ENCODE measurements at places on chromosomes 4 and X.

- no peak for DNase-seq
Observed at GRCh38 chrX:46838486-46838870, 1.6 kb downstream of the RP2 start.

GRCh38 chr4:2461246-2461960 lies 7.5 kb upstream of the RNF4 start:
- no peak for DNase-seq

GRCh38 chr4:48962636-48963035 lies 23.4 kb upstream of the CWH43 start:
- DNase-seq, result no peak

DNA sequence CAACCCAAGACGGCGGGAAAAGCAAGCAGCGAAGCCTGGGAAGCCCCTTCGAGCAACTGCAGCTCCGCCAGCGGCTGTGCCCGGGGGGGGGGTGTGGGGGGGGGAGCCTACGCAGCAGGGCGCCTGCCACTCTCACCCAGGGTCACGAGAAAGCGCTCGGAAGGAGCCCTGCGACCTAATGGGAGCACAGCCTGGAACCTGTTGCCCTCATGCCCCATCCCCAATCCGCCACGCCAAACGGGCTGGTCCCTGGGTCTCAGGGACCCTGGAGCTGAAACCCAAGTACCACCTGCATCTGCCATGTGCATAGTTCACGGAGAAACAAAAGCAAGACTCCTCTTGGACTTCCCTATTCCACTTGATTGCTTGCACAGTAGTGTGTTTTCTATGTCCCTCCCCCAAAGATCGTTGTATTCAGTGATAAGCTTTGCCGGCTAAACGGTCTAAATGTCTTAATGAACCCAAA lies 359 bp upstream of the GAB3 start:
- DNase-seq, result peak; percentile 43

DNA sequence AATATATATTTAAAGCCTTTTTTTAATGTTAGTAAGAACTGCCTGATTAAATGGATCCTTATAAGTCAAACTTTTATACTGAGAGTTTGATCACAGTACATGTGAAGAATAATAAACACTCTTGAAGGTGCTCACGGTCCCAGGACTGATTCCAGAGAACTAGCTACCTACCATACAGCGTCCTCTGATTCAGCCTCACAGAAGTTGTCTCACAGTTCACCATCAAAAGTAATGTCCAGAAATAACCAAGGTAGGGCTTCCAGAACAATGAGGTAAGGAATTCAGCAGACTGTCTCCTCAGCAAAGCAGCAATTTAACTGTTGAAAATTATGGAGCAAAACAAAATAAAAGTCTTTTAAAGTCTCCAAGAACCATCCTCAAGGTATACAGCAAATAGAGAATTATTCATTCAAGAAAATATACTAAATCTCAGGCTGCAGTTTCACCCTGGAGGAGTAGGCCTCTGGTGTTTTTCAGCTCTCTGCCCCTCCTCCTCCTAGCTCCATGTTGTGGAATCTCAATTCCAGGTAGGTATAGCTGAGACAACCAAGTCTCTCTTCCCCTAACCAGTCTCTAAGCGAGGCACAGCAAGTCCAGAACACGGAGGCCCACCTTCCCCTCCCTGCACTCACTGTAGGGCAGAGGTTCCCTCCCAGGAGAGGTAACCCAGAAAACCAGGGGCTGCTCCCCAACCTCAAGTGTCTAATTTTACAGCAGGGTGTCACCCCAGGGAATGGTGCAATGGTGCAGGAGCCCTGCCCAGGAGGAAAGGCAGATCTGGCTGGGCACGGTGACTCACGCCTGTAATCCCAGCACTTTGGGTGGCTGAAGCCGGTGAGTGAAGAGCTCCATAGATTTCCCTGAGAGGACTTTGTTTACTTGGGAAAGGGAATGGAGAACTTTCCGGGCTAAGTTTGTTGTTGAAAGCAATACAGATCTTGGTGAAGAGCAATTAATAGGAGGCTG lies 28.6 kb downstream of the FAM241A start:
- no peak for DNase-seq

- DNase-seq, result no peak
Observed at GRCh38 chr4:7757501-7758471, 181.9 kb downstream of the AFAP1 start.

- DNase-seq, result no peak
Observed at GRCh38 chr4:142405695-142406498, 440.2 kb downstream of the INPP4B start.

DNA sequence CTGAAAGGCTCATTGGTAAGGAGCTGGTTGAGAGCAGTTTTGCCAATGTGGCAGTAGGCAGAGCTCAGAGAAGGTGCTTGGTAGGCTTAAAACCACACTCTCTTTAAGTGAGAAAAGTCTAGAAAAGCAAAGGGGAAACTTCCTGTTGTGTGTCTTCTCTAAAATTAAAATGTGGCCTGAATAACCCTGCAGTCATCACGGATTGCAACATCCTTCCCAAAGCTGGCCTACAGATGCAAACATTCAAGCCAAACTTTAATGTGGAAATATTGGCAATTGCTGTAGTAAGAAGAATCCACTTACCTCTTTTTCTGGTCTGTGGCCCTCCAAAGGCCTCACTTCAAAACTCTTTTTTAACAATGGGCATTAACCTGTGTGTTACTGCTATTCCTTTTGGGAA lies 348.5 kb downstream of the OPHN1 start:
- no peak for DNase-seq

GRCh38 chr4:13530823-13531624 lies 13.3 kb downstream of the NKX3-2 start:
- no peak for DNase-seq

GRCh38 chr4:70704215-70704930 lies 16.0 kb downstream of the UTP3 start:
- DNase-seq, result peak; percentile 76

GRCh38 chrX:133921764-133922389 lies 63.5 kb downstream of the GPC3 start:
- DNase-seq, result peak; percentile 24

GRCh38 chr4:127151941-127152340 lies 480.8 kb upstream of the INTU start:
- no peak for DNase-seq

DNA sequence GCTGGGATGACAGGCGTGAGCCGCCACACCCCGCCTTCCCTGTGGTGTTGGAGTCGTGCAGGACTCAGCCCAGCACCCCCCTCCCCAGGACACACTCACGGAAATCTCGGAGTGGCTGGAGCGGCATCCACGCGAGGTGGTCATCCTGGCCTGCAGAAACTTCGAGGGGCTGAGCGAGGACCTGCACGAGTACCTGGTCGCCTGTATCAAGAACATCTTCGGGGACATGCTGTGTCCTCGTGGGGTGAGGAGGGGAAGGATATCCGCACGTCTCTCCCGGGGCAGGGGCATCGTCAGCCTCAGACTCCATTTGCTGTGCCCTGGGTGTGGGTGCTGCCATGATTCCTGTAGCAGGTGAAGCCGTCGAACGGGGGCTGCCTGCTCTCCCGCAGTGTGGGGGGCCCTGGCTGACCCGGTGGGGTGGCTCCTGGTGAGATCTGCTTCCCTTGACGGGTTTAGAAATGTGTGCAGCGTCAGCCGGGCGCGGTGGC lies 10.3 kb downstream of the PLCXD1 start:
- DNase-seq, result no peak

DNA sequence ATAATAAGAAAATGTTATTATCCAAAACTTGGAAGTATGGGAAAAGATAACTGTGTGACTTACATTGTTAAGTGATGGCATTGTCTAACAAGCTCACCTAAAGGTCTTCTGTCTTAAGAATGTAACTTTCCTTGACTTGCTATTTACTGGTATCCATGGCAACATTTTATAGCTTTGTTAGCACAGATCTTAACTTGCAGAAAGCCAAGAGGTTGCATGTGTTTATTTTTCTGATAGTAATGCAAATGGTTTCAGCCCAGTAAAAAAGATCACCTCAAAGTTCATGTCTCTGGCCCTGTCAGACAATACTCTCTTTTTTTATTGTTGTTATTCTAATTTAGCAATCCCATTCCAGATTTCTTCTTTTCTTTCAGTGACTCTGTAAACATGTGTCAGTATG lies 425.3 kb downstream of the SPRY1 start:
- no peak for DNase-seq

DNA sequence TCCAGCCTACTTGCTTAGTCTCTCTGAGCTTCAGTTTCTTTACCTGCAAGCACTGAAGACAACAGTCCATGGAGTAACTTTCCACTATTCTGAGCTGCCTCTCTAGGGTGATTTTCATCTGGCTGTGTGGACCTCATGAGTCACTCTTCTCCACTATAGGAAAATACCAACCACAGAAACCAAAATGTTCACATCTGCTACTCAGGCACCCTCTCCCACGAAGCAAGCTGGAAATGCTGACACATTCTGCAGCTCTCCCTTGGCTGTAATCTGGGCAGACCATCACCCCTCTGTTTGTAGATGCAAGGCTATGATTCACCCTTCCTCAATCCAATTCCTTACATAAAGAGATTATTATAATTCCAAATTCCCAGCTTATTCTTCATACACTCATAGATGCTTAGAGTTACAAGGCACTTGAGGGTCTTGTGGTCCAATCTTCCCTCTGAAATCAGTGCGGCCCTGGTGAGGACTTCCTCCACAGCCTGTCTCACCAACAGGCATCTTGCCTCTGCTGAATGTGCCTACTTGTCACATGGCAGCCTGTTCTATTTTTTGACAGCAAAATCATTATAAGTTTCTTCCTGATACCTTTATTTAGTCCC lies 97.0 kb upstream of the LNX1 start:
- peak; percentile 35 for DNase-seq

- no peak for DNase-seq
Observed at GRCh38 chrX:77398330-77398954, 48.7 kb upstream of the FGF16 start.

DNA sequence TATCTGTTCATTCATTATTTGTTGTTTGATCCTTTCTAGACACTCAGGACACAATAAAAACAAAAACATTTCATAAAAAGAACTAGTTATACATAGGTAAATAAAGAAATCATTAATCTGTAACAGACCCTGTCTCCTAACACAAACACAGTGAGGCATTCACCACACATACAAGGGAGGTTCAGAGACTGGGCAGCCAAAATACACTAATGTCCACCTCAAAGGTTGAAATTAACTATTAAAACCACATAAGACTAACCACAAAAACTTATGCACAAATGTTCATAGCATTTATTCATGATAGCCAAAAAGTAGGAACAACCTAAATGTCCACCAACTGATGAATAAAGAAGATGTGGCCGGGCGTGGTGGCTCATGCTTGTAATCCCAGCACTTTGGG lies 7.8 kb downstream of the PAPSS1 start:
- no peak for DNase-seq

DNA sequence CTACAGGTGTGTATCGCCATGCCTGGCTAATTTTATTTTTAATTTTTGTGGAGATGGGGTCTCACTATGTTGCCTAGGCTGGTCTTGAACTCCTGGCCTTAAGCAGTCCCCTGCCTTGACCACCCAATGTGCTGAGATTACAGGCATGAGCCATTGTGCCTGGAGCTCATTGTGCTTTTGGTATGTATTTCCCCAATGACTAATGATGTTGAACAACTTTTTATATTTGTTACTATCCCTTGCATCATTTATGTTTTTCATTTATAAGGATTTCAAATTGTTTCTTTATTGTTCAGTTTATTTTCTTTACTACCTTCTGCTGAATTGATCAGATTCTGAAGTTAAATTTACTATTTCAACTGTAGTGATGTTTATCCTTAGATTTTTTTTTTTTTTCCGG lies 199.7 kb downstream of the CEP135 start:
- no peak for DNase-seq

DNA sequence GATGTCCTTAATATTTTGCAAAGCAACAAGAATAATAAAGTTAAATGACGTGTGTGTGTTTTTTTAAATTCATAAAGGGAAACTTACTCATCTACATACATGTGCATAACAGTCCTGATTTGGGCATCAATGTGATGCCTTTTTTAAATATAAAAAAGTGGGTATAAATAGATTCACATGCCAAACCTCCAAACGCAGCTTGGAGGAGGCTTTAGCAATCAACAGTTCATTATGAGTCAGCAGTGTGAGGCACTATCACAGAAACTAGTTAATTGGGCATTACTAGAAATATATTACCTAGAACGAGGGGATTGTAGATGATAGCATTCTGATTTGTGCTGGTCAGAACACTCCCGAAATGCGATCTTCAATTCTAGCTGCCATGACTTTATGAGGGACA lies 115.1 kb downstream of the HS6ST2 start:
- DNase-seq, result no peak

DNA sequence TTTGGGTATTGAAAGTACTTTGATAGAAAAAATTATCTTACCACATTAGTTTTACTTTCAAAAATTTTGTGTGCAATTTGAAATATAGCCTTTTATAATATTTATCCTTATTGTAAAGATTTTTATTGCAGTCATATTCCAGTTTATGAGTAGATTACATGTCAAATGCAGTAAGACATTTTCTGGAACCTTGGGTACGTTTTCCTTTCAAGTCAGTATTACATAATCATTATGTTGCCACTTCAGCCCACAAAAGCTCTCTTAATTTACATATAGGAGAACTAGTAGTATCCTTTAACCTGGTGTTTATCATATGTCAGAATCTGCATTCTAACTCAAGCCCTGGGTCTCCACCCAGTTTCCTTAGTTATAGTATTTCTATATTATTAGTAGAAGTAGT lies 98.5 kb downstream of the CENPC start:
- DNase-seq, result no peak

GRCh38 chr4:102321260-102321995 lies 23.9 kb downstream of the SLC39A8 start:
- no peak for DNase-seq

DNA sequence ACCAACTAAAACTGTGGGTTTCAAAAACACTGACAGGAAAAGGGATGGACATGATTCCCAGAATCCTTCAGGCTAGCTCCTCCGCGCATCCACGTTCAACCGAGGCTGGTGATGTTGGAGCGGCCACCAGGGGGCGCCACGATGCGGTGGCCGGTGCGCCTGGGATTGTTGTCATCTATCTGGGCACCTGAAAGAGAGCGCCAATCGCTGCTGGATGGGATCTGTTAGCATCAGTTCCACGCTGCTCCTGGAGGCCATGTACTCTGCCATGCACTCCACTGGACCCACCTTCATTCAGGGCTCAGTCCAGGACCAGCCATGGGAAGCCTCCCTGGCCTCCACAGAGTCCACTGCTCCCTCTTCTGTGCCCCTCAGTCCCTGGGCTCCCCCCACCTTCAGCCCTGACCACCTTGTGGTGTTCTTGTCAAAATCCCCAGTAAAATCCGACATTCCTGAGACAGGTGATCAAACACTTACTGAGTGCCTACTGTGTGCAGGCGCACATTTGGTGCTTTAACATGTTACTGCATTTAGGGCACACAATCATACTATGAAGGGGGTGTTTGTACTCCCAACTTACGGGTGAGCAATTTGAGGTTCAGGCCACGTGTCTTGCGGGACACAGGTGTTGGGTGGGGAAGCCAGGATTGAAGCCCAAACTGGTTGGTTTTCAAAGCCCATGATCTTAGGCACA lies 71.1 kb downstream of the CRMP1 start:
- no peak for DNase-seq

- DNase-seq, result no peak
Observed at GRCh38 chrX:132004728-132005127, 18.4 kb upstream of the STK26 start.

- no peak for DNase-seq
Observed at GRCh38 chr4:109327641-109328040, 25.2 kb upstream of the COL25A1 start.

GRCh38 chr4:11440481-11441193 lies 11.9 kb upstream of the HS3ST1 start:
- DNase-seq, result no peak

GRCh38 chr4:41359422-41359775 lies 102.7 kb downstream of the UCHL1 start:
- DNase-seq, result no peak

- DNase-seq, result no peak
Observed at GRCh38 chr4:137677863-137678262, 145.6 kb upstream of the PCDH18 start.

GRCh38 chr4:155973639-155974475 lies 20.2 kb upstream of the CTSO start:
- no peak for DNase-seq
